ENCODE measurements at places on chromosomes 7 and 10. TPM values are rescaled to one million over a fixed set of nuclear protein-coding genes. Genes with fewer than 3 reads are reported as not detected.

The ACTR3C gene
- total RNA-seq: 30.2 TPM

The OR2A1 gene
- not detected for total RNA-seq

The TMEM213 gene
- not detected for total RNA-seq

The C10orf53 gene
- not detected for total RNA-seq

The C7orf33 gene
- total RNA-seq: not detected

The PTN gene
- 10.9 TPM for total RNA-seq

The WDR86 gene
- 16.6 TPM for total RNA-seq

The IFIT1B gene
- not detected for total RNA-seq
